CD4-positive, alpha-beta T cell treated with Interleukin-17A for 4 hours (primary cell): ENCODE measurements at places on chromosomes 13 and 19.

GRCh38 chr13:60369242-60369641 is 27.8 kb upstream of the TDRD3 start:
- no peak for DNase-seq

- DNase-seq = no peak
Observed at GRCh38 chr13:108350579-108350978, 81.1 kb downstream of the TNFSF13B start.

DNA sequence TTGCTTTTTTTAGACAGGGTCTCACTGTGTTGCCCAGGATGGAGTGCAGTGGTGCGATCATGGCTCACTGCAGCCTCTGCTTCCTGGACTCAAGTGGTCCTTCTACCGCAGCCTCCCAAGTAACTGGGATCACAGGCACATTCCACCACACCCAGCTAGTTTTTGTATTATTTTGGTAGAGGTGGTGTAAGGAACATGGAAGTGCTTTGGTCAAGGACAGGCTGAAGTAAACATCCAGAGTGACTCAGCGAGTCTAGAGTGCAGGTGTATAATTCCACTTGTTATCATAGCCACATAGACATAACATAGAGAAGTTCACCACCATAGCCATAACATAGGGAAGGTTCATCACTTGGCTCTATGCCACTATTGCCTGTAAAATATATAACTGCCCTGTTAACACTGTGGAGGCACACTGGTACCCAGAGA is 98.6 kb downstream of the RBM26 start:
- no peak for DNase-seq

- no peak for DNase-seq
Observed at GRCh38 chr13:113087923-113088690, 17.5 kb upstream of the F7 start.

- DNase-seq = peak; percentile 63
Observed at GRCh38 chr19:56477429-56478338, 539 bp upstream of the ZNF667 start.

- no peak for DNase-seq
Observed at GRCh38 chr13:60211548-60211947, 47.8 kb upstream of the DIAPH3 start.

GRCh38 chr13:69319656-69320055 is 788.0 kb upstream of the ATXN8OS start:
- DNase-seq = no peak

- DNase-seq = no peak
Observed at GRCh38 chr13:22536851-22537250, 643.9 kb upstream of the SGCG start.
